Activated CD8-positive, alpha-beta T cell treated with anti-CD3 and anti-CD28 coated beads, Interleukin-2, amount 10 ng/mL, durations not matched to agents 7 days and 5 days (primary cell): ENCODE measurements at places on chromosomes 3 and 15.

GRCh38 chr3:32305361-32305876 is 66.9 kb downstream of the CMTM8 start:
- no peak for DNase-seq

DNA sequence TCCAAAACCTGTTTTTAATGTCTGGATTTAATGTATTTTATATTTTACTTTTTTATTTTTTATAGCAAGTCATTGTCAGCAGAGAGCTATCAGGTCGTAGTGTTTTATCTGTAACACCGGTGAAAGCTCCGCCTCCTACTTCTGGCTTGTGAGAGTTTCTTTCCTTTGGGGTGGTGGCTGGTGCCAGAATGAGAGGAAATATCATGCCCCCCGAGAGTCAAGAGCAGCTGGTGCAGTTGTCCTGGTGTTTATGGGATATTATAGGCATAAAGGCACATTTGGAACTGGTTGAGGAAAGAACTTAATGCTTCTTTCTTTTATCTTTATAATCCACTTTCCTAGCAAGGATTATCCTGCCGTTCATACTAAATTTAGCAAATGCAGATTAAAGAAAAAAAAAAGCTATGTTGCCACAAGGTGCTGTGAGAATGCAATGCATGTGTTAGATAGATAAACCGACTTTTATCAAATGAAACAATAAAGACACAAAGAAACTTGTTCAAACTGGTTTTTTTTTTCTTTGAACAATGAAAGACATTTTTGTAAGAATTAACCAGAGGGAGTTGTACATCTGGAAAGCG is 260.1 kb upstream of the PLSCR5 start:
- no peak for DNase-seq

DNA sequence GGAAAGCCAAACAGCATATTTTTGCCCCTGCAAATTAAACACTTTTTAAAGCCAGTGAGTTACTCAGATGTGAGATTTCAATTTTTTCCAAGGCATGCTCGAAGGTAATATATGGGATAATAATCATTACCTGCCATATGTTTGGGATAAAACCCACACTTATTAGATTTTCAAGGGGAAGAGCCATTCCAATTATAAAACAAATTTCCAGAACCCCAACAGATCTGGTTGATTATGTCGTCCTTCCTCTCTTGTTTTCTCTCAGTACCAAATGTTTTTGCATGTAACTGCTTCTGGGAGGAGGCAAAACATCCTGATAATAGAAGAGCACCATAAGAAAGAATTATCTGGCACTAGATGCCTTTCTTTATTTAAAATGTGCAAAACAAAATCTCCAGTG is 115.1 kb downstream of the AKAP13 start:
- DNase-seq, result no peak

DNA sequence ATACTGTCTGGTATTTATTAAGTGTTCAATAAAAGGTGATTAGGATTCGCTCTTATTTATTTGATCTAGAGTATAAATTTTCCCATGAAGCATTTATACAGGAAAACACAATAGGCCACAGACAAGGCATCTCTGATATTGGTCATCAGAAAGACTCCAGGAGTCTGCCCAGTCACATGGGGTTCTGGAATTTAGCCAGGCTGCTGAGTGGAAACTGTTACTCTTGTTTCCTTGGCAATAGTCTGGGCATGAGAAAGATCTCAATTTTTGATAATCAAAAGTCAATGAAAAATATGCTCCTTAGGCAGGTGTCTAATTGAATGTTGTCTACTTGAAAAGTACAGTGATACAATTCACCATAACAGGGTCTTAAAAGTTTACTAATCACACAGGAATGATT is 161.2 kb downstream of the FRMD5 start:
- no peak for DNase-seq

DNA sequence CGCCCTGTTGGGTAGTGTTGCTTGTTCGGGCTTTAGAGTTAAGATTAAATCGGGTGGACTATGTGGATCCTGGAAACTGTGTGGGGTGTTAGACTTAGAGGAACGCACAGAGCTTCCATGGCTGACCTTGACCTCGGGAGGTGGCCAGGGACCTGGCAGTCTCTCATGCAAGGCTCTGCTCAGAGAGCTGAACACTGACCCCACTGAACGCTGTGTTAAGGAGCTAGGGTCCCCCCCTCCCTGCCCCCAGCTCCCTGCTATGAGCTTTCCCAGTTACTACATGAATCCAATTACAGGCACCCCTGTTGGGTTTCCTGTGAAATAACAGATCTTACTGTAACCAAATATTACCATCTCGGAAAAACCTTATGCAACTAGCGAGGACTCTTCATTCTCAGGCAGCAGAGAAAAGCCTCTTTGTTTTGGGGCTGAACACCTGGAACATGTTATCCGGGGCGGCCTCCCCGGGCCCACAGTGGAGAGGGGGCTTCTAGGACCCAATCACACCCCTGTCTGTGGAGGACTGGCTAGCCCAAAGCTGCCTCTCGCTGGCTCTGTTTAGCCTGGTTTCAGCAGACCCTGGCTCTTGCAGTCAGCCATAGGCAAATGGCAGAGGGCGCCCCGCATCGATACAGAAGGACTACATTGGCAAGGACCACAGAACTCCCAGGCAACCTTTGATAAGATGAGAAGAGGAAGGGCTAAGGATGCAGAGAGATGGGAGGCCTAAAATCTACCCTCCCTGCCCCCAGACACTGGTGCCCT is 25.8 kb upstream of the ALDH1A3 start:
- no peak for DNase-seq

GRCh38 chr3:89419647-89420241 is 312.3 kb downstream of the EPHA3 start:
- DNase-seq, result no peak

- DNase-seq, result no peak
Measured at GRCh38 chr3:7205962-7206361, 345.0 kb downstream of the GRM7 start.

GRCh38 chr3:28089527-28089897 is 151.9 kb upstream of the CMC1 start:
- DNase-seq, result no peak

DNA sequence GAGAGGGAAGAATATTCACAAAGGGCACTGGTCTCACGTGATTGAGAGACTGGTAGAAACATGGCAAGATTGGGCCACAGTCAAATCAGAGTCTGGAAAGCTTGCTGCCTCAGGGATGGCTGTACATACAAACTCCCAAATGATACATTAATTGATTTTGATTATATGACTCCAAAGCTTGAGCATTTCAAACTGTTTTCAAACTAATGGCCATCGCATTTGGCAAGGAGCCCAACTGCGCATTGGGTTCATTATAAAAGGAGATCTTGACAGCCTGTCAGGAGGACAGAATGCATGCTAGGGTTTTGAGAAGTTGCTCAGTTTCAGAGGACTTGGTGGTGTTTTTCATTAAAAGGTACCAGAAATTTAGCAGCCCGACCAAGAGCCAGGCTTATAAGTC is 117.7 kb downstream of the PTPRG start:
- DNase-seq, result no peak

GRCh38 chr3:176942305-176942704 is 255.0 kb downstream of the TBL1XR1 start:
- no peak for DNase-seq

DNA sequence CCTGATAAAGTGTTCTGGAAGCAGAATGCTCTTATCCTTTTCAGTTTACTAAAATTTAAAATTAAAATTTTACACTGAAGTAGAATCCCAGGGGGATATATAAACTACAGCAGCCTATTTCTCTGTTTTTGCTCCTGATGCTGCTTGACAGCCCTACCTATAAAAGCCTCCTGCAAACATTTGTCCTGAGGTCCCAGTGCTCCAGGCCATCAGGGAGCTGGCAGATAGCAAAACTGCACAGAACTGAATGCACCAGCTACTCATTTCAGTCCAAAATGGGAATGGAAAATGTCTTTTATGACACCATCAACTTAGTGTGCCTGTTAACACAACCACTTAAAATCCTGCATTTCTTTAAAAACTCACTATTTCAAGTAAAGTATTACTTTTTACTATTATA is 50.1 kb downstream of the FRMD5 start:
- no peak for DNase-seq

DNA sequence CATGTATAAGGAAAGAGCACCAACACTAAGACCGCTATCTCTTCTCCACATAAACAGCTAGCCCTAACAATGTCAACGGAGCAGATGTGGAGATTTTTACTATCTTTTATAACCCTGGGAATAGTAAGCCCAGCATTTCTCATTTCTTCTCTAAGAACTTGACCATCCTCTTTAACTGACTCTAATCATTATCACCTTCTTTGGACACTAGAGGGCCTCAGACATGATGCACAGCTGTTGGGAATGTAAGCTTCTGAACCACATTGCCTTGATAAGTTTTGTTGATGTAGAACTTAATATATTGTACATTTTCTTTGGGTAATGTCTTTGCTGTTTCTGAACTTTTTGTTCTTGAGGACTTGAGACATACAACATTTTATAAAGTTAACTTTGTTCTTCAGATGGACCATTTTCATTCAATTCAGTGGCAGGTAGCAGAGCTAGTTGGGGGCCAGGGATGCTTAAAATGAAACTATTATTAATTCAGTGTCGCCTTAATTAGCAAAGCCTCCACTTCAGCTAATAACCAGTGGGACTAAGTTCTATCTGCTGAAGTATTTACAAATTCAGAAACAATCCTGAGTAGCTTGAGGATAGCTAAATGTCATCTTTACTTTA is 9.6 kb upstream of the TAGLN3 start:
- no peak for DNase-seq

DNA sequence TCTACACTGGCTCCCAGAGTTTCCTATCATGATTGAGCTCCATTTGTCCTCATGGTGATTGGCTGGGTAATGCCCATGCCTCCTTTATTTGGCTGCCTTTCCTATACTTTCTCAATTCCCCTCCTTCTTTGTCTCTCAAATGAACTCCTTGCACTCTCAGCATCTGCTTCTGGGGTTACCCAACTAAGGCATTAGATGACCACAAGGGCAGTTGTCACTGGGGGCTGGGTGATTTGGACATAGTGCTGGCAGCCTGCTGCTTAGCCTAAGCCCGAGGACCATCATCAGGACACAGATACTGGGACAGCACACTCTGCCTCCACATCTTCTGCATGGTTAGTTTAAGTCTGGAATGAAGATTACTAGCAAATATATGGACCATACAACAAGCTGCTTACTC is 49.2 kb upstream of the LRRFIP2 start:
- no peak for DNase-seq

GRCh38 chr15:80918196-80918783 is 71.3 kb downstream of the MESD start:
- DNase-seq, result no peak

GRCh38 chr15:26892182-26892518 is 25.3 kb downstream of the GABRA5 start:
- DNase-seq, result no peak
